Subcutaneous preadipocyte (primary cell): ENCODE measurements at places on chromosomes 2 and 18. TPM values are rescaled to one million over a fixed set of nuclear protein-coding genes. Genes with fewer than 3 reads are reported as not detected.

RAMP1 gene
- 0.73 TPM in 1 of 2 replicates, not detected in the other for total RNA-seq

NAB1 gene
- total RNA-seq, result 26.5 and 32.1 TPM in 2 replicates

PNKD gene
- 17.8 and 28.3 TPM in 2 replicates for total RNA-seq

LHCGR gene
- total RNA-seq, result not detected in 2 replicates

TNS1 gene
- 68.7 and 72.3 TPM in 2 replicates for total RNA-seq

PRKAG3 gene
- total RNA-seq, result 0.37 TPM in 1 of 2 replicates, not detected in the other

REEP1 gene
- total RNA-seq, result under 0.01 and 0.20 TPM in 2 replicates

FAM237A gene
- total RNA-seq, result not detected in 2 replicates

TXNDC2 gene
- total RNA-seq, result under 0.01 TPM in 1 of 2 replicates, not detected in the other
